ENCODE measurements at places on chromosomes 1 and 21. TPM values are rescaled to one million over a fixed set of nuclear protein-coding genes. Genes with fewer than 3 reads are reported as not detected.
A peak's percentile ranks its signal among the peaks of the same experiment; 100 is the strongest.

DNA sequence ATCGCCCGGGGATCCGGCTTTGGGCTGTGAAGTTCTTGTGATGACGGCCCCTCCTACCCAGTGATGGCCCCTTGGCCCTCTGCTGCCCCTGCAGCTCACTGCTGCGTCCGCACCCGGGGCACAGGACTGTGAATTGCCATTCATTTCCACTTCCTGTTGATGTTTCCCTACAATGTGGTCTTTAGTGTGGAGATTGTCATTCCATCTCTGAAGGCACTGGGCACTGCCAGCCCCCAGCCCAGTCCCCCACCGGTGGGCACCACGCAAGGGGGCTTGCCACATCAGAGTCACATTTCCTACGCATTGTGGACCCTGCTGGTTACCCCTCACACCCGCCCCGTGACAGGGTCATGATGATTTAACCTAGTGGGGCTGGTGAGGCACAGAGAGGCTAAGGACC, 2.5 kb upstream of the MX2 start:
- DNase-seq: no peak

The NCMAP gene
- not detected for polyA plus RNA-seq

DNA sequence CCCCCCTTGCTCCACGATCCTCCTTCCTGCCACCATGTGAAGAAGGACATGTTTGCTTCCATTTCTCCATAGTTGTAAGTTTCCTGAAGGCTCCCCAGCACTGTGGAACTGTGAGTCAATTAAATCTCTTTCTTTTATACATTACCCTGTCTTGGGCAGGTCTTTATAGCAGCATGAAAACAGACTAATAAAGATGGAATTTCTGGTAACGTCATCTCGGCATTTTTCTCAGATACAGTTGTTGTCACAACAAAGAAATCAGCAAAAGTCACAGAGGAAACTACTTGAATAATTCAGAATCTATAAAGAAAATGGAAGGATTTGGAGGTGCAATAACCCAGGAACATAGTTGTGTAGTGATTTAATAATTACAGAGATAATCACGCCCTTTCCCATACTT, 4.4 kb downstream of the APCS start:
- DNase-seq: no peak

GRCh38 chr1:165875171-165875570, 47.8 kb downstream of the UCK2 start:
- DNase-seq: no peak

The LRP8 gene
- 2.5 TPM for polyA plus RNA-seq

- no peak for DNase-seq
Measured at GRCh38 chr1:33074193-33074945, 6.6 kb upstream of the AZIN2 start.

GRCh38 chr1:8374356-8374755, 56.4 kb downstream of the SLC45A1 start:
- DNase-seq: no peak

DNA sequence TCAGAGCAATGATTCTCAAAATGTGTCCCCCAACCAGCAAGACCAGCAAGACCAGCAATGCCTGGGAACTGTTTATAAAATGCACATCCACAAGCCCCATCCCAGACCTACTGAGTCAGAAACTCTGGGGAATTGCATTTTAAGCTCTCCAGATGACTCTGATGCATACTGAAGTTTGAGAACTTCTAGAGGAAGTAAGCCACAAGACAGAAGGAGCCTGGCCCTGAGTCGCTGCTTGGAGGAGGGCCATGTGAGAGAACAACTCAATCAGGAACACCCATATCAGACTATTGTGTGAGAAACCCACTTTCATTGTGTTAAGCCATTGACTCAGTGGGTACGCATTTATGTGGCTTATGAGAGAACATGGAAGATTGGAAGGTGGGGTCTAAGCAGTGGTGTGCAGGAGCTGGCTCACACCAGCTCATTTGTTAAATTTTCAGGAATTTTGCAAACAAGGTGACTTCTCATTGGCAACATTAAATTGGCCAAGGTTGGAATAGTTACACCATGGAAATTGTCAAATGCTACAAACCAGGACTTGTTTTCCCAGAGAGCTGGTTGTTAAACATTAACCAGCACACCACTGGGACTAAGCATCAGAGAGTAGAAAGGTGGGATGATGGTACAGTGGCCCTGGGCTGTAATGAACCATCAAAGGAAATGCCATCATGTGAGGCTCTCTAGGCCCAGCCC, 38.9 kb downstream of the ATP1A1 start:
- no peak for DNase-seq

DNA sequence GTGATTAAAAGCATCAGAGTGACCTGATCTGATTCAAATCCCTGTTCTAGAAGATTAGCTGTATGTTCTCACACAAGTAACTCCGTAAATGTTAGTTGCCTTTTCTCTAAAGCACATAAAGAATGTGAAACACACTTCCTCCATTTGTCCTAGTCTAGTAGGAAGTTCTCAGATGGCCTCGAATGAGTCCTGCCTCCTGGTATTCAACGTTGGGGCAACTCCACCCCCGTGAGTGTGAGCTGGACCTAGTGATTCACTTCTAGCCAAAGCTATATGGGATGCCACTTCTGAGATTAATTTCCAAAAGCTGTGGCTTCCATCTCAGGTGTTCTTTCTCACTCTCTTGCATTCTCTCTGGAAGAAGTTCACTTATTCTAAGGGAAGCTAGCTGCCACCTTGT, 267.6 kb downstream of the GPATCH2 start:
- DNase-seq: no peak

The NPHP4 gene
- polyA plus RNA-seq: 0.68 TPM

DNA sequence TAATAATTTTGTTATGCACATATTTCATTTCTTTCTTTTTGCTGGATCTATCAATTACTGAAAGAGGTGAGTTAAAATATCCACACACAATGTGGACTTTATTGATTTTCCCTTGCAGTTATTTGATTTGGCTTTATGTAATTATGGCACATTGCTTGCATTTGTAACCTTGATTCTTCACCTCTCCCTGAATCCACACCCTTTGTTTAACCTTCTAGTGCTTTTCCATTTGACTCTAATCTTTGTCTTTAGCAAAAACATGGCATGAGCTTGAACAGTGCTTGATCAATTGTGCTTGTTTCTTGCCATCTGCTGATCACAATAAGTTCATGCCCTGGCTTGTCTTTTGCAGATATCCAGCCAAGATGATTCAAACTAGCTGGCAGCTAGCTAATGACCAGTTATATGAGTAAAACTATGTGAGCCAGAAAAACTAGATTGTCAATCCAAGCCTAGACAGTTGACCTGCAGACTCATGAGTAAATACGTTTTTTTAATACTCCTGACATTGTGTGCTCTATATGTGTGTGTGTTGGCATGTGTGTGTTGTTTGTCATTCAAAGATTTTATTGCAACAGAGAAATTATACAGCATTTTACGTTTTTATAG, 899.2 kb downstream of the NCAM2 start:
- DNase-seq: no peak

GRCh38 chr1:156080241-156080862, 1.9 kb downstream of the MEX3A start:
- no peak for DNase-seq

GRCh38 chr1:69569175-69569541, 1.4 kb downstream of the LRRC7 start:
- no peak for DNase-seq

DNA sequence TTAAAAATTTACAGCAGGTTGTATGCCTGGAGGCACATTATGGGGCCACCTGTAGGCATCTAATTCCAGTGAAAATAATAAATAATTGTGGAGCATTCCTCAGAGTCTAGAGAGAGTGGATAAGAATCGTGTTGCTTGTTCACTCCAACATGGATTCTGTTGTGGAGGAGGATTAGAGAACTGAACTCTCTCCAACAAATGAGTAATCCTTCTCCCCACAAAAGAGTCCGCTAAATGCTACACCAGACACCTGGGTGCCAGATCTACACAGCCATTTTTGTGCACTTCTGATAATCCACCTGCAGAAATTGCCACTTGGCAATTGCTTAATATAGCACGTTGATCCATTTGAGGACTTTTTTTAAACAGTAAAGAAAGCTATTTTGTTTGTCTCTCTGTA, 113.7 kb upstream of the DPYD start:
- no peak for DNase-seq

- DNase-seq: peak; percentile 77
Measured at GRCh38 chr1:193539731-193540459, 353.5 kb upstream of the B3GALT2 start.

DNA sequence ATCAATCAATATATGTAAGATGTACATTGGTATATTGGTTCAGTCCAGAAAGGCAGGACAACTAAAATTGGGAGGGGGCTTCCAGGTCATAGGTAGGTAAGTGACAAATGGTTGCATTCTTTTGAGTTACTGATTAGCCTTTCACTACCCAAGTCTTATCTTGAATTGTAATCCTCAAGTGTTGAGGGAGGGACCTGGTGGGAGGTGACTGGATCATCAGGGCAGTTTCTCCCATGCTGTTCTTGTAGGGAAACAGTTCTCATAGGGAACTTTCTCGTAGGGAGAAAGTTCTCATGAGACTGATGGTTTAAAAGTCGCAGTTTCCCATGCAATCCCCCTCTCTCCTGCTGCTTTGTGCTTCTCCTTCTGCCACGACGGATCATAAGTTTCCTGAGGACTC, 809.2 kb downstream of the KCNT2 start:
- DNase-seq: no peak

- peak; percentile 30 for DNase-seq
Measured at GRCh38 chr21:36079010-36079649, 9.3 kb downstream of the CBR1 start.

- DNase-seq: no peak
Measured at GRCh38 chr1:33163621-33164519, 18.0 kb downstream of the TRIM62 start.

DNA sequence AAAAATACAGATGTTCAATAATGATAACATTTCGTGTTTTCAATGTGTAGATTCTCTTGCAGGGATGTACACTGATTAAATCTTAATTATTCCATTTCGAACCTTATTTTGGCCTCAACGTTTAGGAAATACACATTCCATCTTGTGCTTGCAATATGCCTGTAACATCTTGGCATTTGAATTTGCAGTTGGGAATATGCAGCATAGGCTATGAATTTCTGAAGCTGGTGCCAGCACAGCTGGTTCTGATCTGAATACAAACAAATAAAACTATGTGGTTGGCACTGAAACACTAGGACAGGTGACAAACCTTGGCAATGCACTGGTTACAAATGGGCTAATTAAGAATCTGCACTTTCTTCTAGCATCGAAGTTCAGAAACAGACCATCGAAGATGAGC, 108.4 kb downstream of the ERG start:
- DNase-seq: no peak

- no peak for DNase-seq
Measured at GRCh38 chr1:239947801-239948200, 143.9 kb upstream of the FMN2 start.

DNA sequence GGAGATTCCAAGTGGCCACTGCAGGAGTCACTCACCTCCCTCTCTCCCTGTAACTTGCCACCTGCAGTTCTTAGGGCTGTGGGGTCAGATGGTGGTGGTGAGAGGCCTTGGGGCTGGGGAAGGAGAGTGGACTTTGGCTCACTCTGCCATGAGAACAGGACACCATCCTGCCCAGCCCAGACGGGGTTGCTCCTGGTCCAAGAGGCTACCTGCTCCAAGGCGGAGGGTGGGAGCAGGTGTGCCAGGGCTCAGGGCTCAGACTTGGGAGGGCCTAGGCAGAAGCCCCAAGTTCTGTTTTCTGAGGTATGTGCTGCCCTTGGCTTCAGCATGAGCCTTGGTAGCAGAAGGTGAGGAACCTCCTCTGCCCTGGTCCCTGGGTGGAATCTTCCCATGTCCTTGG, 11.4 kb upstream of the KCNC4 start:
- DNase-seq: no peak

- no peak for DNase-seq
Measured at GRCh38 chr1:37893673-37894072, 34.3 kb upstream of the MTF1 start.
